COLO829 (cell line): ENCODE measurements at places on chromosomes 3 and 15.

DNA sequence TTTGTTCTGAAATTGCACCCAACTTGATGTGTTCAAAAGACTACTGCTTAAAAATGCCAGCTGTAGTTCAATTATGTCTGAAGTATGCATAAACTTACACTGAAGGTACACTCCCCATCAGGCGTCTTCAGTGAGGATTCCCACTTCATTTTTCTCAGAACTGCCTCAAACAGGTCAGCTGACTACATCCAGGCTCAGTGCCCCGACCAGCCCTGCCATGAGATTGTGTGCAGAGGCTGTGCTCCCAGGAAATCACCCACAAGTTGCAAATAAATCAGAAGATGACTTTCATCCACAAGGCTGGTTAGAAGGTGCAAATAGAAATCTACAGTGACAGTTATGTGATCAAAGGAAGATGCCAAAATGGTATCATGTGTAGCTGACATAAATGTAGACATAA, 51.5 kb downstream of the CTNNB1 start:
- DNase-seq, result no peak

GRCh38 chr15:35208353-35208752, 123.3 kb upstream of the NANOGP8 start:
- DNase-seq, result no peak

- no peak for DNase-seq
Measured at GRCh38 chr3:134485075-134485717, 589 bp downstream of the ANAPC13 start.

DNA sequence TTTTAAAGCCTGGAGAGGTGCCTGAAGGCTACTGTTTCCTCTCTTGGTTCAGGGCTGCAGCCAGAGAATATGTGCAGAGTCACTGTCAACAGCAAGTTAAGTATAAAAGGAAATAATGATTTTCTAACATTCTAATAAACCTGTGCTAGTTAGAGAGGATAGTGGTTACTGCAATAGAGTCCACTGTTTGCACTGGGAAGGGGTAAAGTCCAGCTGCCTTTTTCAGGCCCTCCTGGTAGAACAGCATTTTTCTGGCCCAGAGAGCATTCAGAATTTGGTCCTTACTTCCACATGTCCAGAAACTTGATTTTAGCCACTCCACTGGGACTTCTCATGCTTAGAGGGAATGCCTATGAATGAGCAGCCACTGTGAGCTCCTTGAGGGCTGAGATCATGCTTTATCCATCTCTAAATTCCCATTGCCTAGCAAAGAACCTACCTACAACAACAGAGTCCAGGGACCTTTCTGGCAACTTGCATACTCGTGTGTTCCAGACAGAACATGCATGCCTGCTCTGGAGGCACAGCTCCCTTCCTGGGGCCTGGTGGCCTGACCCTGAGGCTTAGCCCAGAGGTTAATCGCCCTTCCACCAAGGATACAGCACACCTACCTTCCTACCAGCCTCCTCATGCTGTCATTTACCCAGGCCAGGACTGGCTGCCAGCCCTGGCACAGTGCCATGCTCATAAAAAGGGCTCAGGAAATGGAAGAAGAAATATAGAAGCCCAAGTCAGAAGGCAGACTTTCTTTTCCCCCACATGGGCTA, 50.3 kb upstream of the ATP13A3 start:
- DNase-seq, result no peak

DNA sequence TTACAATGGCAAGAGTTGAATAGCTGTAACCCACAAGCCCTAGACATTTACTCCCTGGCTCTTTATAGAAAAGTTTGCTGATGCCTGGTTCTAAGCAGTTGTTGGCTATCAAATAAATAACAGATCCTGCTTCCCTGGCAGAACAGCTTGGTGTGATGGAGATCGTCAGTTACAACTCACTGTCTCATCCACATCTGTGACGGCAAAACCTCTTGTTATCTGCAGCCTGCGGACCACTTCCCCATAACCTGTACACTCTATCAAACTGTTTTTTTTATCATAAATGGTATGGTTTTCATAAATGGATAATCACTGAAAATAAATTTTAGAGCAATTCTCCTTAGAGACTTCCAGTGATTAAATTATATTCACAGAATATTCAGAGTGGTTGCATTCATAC, 14.1 kb downstream of the ZDHHC3 start:
- DNase-seq, result no peak

- no peak for DNase-seq
Measured at GRCh38 chr15:60928210-60928609, 300.9 kb downstream of the RORA start.

GRCh38 chr15:42046597-42046996, 25.8 kb upstream of the PLA2G4E start:
- DNase-seq, result no peak

- DNase-seq, result no peak
Measured at GRCh38 chr3:97765336-97765735, 778 bp downstream of the ARL6 start.

DNA sequence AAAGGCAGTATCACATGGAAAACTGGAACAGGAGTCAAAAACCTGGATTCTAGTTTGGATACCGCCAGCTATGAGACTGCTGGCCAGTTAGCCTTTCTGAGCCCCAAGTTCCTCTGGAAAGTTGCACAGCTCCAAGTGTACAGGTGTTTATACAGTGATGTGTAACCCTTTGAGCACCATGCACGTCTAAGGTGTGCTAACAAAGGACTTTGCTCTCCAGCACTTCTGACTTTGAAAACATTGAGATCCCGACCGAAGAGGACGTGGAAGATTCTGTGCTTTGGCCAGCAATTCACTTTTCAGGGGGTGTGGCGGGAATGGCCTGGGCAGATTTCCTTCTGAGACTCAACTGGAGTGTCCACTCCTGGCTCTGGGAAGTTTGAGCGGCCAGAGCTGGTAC, 45.8 kb upstream of the UMPS start:
- DNase-seq, result no peak

DNA sequence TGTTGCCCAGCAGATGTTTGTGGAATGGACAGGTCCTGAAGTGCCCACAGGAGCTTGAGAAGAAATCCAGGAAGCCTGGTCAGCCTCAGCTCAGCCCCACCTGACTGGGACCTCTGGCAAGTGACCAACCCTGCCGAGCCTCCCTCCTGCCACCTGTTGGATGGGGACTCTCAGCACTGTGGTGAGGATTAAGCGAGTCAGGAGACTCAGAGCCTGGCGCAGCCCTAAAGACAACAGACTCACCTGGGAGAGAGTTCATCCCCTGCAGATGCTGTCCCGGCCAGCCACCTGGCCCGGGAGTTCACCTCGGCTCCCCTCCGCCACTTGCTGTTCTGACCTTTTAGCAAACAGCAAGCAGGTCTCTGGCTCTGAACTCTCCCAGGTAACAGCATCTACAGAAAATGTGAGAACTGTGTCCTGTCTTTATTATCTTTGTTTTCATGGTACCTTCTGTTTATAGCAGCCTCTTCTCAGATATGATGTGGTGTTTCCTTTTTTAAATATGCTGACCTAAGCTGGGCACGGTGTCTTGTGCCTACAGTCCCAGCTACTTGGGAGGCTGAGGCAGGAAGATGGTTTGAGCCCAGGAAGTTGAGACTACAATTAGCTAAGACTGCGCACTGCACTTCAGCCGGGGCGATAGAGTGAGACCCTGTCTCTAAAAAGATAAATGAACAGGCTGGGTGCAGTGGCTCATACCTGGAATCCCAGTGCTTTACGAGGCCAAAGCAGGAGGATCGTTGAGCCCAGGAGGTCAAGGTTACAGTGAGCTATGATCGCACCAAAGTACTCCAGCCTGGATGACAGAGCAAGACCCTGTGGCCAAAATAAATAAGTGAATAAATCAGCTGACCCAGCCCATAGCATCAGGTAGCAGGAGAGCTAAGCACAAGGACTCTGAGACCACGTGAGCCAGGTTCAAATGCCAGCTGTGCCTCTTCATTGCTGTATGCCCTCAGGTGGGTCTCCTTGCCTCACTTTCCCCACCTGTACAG, 32.4 kb upstream of the SLC6A6 start:
- DNase-seq, result no peak

GRCh38 chr3:65914740-65915367, 123.9 kb downstream of the MAGI1 start:
- no peak for DNase-seq

- DNase-seq, result no peak
Measured at GRCh38 chr15:63778800-63779199, 54.9 kb downstream of the HERC1 start.

- no peak for DNase-seq
Measured at GRCh38 chr3:100782906-100783305, 73.6 kb downstream of the TFG start.

DNA sequence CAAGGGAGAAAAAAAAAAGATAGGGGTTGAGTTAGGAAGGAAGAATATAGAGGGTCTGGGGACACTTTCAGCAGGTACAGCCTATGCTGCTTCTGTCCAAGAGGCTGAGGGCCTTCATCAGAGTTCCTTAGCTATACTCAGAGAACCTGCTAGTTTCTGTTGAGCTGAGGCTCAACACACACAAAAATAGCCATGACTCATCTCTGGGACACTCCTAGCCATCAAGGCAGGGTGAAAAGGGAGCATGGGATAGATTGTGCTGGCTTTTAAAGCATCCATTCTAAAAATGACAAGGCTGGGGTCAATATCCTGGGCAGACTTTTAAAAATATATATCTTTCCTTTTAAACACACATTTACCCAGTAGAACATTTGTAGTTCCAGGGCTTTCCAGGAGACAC, 2.8 kb upstream of the RTP2 start:
- DNase-seq, result no peak

DNA sequence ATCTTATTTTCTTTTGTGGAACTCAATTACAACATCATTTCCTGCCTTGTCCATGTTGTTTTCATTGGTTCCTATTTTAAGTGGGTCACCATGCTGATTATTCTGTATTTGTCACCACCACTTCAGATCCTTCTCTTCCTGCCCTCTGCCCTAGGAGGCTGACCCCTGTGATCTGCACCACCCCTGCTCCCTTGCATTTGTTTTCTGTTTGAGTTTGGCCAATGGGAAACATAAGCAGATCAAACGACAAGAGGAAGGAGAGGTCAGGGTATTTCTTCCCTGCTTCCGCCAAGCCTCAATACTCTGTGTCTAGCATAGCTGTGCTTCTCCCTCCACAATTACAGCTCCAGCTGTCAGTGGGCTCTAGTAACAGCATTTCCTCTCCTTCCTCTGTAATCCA, 71.6 kb downstream of the IMPG2 start:
- no peak for DNase-seq

DNA sequence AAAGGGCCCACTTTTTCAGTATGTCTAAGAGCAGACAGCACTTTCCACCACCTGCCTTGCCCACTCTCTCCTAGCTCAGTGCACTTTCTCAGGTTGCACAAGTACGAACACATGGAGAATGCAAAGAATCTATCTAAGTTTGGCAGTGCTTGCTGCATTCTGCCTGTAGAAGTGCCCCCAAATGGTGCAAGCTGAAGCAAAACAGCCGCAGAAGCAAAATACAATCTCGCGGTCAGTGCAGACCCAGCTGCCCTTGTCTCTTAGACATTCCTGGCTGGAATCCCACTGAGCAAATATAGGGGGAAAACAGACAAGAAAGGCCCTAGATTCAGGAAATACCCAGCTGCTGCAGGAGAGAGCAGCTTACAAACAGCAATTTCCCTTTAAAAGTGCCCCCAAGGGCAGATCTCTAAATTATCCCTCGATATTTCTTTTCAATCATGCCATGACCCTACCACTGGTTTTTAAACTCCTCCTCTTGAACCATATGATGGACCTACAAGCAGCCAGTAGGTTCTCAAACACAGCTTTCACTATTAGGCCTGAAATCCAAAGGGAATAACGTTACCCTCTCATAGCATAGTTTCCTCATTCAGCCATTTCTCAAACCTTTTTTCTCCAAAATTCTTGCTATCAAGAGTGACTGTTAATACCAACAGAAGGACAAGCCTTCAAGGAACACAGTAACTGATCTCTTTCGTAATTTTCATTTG, 67.0 kb downstream of the TNIK start:
- no peak for DNase-seq

- no peak for DNase-seq
Measured at GRCh38 chr15:45417303-45417950, 39.1 kb upstream of the GATM start.

DNA sequence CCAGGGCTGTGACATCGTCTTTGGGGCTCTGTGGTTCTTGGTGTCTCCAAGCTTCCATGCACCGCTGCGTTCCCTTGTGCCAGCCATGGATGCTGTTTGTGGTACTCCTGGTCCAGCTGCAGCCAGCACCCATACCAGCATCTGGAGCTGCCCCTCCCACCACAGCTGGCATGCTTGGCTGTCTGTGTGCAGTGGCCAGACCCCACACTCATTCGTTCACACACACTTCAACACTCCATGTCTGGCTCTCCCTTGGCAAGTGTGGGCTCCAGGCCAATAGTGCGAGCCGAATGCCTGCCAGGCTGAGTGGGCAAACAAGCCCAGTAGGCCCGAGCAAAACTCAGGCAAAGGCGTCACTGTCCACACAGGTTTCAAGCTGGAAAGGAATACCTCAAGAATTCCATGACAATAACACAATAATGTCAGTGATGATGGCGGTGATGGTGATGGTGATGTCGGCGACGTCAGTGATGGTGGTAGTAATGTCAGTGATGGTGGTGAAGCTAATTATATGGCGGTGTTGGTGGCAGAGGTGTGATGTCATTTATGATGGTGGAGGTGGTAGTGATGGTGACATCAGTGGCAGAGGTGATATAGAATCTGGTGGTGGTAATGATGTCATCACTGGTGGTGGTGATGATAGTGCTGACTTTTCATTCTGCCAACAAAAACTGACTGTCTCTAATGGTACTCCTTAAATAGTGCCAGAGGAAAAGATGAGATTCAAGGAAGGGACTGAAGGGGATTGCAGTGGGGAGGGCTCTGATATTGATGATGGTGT, 19.3 kb downstream of the TBC1D21 start:
- DNase-seq, result no peak

GRCh38 chr3:155435821-155436220, 142.3 kb upstream of the STRIT1 start:
- no peak for DNase-seq
